ENCODE measurements at places on chromosomes 7 and 10.

DNA sequence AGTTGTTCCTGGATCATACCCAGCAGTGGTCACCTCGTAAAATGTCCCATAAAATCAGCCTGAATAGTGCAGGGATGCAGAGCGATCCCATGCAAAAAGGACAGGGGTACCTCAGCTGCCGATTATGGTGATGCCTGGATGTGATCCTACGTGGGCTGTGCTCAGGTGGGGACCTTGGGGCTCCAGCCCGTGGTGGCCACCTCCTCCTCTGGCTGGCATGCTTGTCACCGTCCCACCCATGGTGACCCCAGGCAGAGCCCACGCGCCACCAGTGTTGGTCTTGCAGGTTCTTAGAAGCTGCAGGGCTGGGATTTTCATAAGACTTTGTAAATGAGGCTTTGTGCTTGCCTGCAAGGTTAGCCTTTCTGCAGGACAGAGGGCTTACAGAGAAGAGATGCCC, 97.2 kb downstream of the GLRX3 start:
- DNase-seq = no peak

DNA sequence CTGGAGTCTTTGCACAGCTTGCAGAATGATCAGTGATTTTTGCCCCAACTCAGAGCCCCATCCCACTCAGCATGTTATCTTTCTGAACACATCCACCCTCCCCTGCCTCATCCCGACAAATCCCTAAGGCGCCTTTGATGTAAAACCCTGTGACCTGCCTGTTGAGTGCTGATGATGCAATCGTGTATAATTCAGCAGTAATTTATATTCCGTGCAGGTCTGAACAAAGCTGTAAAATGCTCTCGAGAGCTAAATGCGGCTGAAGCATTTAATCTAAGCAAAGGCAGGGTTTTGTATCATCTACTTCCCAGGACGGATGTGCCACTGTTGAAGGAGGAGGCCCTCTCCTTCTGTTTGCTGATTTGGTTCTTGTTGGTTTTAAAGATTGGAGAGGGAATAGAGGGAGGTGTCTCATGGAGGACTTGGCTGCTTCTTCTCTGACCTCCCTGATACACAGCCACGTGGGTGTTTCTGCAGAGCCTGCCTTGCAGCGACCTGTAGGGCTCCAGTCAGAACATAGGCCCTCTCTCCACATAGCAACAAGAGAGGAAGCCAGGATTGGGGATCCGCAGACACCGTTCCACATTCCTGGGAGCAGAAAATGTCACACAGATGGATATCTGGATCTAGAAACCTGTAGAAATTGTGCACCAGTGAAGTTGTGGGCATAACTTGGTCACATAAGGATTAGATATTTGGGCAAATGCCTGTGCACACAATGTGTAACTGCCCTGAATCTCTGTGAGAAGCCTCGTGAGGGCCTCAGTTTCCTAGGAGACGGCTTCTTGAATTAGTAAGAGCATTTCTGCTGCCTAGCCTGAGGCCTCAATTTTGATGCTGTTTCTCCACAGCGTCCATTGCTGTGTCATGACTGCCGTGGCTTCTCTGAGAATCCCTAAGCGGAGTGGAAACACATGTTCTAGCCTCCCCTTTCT, 90.2 kb upstream of the AGK start:
- DNase-seq = no peak

DNA sequence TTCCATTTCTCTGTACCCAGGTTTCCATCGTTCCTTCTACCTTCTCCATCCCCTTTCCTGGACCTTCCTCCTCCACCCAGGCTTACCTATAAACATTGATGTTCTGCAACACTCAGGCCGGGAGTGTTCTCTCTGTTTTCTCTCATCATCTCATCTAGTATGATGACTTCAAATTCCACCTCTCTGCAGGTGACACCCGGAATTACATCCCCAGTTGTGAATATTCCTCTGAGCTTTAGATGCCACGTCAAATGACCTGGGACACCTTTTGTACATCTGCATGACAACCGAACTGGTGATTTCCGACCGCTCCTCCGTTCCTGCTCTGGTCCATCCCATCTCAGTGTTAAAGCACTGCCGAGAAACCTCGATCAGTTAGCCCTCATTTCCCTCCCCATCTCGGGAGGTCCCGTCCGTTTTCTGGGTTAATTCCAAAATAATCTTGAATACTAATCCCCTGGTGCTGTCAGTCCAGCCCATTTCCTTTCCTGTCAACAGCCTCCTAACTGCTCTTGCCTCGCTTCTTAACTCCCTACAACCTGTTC, 76.7 kb upstream of the SAMD8 start:
- no peak for DNase-seq

GRCh38 chr7:74009719-74010118, 18.3 kb upstream of the ELN start:
- DNase-seq = no peak

- DNase-seq = no peak
These were observed 143.4 kb upstream of the EFCAB10 start for GRCh38 chr7:105724688-105725087.

- DNase-seq = no peak
These were observed 116.8 kb upstream of the BMPER start for GRCh38 chr7:33788531-33788930.

DNA sequence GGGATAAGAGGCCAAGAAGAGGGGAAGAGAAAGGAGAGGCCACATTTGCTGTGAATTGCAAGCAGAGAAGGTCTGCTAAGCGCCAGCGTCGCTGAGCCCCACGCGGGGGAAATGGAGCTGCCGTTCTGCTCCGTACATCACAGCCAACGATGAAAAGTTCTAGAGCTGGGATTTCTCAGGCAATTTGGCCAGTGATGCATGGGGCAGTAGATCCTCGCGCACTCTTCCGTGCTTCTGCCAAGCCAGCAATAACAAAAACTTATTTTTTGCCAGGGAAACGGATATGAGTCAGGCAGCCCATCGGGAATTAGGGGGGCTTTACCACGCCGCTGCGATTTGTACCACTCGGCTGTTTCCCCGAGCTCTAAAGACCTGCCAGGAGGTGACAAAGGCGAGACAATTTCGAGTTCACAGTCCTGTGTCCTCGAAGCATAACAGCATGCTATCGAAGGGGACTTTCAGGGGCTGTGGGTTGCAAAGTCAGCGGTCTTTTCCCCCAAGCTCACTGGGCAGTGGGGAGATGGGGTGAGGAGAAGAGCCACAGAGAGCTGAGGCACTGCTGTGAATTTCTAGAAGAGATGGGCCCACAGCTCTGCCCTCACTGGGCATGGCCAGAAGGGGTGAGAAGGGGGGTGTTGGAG, 30.0 kb upstream of the SLF2 start:
- no peak for DNase-seq

DNA sequence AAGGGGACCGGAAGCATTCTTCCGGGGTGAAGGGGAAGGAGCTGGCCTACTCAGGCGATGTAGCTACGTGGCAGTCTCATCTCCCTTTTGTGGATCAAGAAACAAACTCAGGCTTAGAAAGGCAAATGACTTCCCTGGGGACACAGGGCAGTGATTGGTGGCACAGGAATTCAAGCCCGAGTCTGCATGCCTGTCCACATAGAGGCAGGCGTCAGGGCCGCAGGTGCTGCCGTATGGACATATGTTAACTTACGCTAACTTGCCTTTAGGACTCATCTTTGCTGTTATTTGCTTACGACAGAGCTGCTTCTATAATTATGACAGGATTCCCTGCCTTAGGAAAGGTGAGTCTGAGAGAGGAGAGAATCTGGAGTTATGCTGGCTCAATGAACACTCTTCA, 42.3 kb upstream of the KLF6 start:
- no peak for DNase-seq

DNA sequence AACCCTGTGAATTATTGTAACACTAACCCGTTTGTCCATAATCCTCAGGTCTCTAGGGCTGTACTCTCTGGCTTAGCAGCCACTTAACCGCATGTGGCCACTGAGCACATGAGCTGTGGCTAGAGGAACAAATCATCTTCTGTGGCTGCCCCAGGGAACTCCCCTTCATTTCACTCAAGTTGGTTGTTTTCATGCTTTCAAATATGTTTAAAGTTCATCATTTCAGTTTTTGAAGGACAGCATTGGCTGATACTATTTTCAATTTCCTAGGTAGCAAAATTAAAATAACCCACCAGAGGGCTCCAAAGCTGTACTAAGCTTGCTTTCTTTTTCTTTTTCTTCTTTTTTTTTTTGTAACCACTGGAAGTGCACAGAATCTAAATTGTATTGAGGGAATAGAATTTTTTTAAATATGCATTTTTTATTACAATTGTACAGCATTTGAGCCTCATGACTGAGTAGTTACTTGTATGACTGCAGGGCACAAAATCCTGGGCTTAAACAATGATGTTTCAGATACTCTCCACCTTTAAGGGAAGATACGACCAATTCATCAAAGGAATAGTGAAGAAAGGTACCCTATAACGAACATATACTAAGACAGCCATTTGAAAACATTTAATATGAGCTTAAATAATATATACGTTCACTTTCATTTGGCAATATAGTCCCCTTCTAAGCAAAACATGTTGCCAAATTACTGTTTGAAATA, 38.6 kb downstream of the MRC1 start:
- no peak for DNase-seq

DNA sequence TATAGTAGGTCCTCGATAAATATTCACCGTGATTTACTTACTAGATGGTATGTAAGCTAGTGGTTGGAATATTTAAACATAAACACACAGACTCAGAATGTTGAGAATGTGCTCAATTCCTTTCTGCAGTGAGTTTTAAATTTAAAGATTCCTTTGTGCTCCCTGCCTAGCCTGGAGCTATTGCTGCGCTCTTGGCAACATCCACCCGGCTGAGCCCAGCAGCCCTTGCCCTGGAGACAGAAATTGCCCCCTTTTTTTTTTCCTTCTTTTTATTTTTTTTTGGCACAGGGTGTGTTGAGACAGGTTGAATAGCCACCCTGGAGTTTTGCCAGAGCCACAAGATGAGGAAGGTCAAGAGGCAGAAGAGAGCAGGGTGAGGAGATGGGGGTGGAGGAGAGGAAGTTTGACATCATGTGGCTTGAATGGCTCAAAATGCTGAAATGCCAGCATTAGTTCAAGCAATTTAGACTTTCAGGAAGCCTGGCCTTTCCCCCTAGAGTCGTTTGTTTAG, 180.8 kb downstream of the PRKCQ start:
- no peak for DNase-seq

GRCh38 chr10:132102071-132102716, 36.4 kb downstream of the JAKMIP3 start:
- DNase-seq = no peak

DNA sequence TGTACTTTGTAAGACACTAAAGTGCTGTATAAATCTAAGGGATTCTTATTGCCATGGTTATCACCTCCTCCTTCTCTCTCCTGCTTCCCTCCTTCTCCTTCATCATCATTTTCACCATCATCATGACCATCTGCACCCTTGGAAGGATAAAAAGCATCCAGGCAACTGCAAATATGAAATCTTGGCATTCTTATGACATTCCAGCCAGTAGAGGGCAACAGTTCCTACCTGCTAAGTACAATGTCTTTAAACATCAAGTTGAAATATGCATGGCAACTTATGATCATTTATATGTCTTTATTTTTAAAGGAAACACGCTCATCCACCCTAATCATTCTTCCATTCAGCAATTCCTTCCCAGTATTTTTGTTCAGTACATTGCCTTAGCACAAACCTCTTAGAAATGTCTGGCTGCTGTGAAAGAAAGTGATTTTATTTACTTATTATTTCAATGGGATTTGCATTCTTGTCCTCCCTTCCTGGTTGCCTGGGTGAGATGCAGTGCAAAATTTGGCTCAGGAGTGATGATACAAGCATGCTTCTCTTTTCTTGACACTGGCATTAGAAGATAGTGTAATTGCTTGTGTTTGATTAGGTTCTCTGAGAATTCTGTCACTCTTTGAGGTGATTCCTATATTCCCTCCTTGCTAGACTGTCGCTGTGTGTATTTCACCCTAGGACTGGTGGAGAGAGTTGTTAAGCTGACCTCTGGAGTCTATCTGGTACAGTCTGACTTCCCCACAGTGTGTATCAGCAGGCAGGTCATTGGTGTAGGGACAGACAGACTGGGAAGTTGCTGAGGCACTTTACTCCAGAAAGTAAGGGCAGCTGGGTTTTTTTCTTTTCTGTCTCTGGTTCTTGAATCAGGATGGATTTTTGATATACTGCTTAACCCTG, 188.5 kb upstream of the BMPER start:
- no peak for DNase-seq

DNA sequence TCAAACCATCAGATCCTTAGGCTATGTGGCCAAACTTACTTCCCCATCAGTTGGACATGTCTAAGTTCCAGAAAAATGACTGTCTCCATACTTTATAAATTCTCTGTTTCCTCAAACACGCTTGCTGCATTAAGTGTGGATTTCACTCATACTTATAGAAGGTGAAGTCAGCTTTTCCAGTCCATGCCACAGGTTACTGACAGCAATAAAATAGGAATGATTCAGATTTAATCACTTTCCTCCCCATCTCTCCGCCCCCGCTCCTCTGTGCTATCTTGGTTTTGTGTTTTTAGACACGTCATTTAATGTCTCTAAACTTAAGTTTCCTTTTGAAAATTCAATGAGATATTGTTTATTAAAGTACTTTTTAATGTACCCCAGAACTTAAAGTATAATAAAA, 1098.0 kb upstream of the C7orf33 start:
- DNase-seq = no peak

DNA sequence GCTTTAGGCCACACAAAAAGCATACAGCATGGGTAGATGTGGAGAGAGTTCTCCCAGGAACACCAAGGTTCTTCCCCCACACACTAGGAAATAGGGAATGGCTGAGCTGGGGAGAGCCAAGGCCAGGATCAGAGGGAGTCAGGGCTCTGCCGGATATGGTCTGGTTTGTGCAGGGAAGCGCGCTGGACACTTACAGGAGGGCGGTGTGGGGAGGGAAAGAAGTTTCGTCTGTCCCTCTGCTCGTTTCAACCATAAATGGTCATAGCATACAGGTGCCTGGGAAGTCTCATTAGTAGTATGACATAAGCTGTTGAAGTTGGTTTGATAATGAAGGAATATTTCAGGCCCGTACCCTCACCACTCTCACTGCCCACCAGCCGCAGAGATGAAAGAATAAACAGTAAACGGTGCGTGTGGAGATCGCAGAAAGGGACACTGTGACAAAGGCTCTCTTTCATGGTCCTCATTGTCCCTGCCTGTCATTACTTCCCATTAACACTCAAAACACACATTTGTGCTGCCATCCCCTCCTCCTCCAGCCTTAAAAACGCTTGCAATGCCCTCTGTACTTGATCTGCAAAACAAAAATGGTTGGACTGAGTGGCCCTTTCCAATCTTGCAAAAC, 207.2 kb downstream of the CELF2 start:
- no peak for DNase-seq

DNA sequence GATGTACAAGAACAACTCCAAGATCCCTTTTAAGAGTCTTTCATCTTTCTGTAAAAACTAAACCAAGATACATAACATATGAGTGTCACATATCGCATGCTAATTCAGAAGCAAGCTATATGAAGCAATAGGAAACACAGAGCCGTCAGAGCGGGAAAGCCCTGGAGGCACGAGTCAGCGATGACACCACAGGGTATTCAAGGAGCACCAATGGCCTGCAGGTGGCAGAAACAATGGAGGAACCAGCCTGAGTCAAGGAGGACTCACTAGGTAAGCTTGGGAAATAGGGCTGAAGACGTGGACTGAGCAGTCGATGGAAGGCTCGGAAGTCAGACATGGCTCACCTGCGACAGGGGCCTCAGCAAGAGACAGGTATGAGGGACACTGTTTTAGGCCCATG, 214.4 kb downstream of the FAM107B start:
- peak; percentile 74 for DNase-seq

- DNase-seq = no peak
These were observed 14.0 kb upstream of the GRIFIN start for GRCh38 chr7:2490181-2490651.

Data from CD4-positive, alpha-beta T cell treated with Interleukin-15 for 4 hours (primary cell).